Cerebellar nuclear complex (tissue), 1 donor: ENCODE measurements at places on chromosomes 7 and 10.

DNA sequence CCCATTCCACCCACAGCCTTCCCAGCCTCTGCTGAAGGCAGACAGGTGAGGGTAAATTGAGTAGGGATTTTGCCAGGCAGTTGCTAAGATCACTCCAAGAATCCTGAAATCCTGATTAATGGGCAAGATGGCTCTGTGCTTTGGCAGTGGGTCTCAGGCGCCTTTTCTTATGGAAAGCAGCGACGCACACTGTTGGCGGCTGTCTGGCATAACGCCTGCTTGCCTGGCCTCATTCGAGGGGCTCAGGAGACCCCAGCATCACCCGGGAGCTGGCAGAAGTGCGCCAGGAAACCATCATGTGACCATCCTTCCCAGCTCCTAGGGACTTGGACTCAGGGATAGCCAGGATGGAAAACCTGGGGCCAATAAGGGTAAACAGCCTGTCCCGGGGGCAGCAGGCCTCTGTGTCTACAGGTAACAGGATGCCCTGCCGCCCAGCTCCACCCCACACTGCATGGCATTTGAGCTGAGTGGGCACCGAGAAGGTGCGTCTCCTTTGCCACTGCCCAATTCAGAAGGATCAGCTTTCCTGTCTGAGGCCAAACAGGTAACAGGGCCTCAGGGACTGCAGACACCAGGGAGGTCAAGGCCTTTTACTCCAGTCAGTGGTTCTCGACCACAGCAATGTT lies 98.6 kb downstream of the FAM53B start:
- DNase-seq, result no peak

GRCh38 chr7:45367026-45367425 lies 207.1 kb upstream of the ADCY1 start:
- no peak for DNase-seq

DNA sequence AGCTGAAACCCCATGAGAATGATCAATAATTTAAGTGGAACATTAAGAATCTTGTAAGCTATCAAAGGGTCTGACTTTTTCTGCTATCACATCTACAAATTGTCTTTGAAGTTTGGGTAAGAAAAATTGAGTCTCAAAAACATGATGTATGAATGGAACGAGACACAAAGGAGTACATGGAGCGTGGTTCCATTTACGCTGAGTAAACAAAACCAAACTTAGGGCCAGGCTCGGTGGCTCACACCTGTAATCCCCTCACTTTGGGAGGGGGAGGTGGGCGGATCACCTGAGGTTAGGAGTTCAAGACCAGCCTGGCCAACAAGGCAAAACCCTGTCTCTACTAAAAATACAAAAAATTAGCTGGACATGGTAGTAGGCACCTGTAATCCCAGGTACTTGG lies 24.3 kb downstream of the SMC3 start:
- no peak for DNase-seq

- no peak for DNase-seq
Observed at GRCh38 chr10:45373576-45374349, at the start of gene ALOX5. ALOX5 (plus strand) TSS chr10:45374216; CDS start chr10:45374280, 64 bp downstream.

- no peak for DNase-seq
Observed at GRCh38 chr7:861222-861621, 15.1 kb upstream of the GET4 start.

DNA sequence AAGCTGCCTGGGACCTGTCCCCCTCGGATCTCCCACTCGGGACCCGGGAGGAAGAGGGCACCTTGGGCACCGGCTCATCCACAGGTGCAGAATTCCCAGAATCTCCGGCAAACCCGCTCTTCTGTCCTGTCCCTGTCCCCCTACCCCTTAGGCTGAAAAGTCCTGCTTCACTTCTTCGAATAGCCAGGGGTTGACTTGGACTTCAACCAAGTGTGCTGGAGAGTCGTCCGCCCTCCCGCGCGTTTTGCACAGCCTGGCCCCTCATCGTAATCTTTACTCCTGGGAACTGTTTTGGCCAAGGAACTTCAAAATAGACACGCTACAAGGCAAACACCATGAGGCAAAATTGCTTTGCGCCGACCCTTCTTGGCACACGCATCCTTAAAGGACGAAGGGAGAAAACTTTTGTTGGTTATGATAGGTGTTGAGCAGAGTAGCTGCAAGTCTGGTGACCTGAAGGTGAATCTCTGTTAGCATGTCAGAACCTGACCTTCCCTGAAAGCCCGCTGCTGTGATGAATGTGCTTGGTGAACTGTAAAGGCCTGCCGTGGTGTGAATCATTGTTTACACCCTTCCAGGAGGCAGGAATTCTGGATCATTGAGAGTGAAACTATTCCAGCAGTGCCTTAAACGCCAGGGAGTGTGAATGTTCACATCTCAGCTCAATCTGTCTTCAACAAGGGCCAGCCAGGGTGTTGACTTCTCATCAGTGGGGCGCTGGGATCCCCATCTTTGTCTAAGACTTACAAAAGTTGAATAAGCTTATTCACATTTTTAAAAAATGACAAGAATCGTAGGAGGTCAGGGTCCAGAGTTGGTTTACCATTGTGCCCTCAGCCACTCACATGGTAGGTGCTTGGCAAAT lies 589 bp upstream of the RAPGEF5 start:
- no peak for DNase-seq

DNA sequence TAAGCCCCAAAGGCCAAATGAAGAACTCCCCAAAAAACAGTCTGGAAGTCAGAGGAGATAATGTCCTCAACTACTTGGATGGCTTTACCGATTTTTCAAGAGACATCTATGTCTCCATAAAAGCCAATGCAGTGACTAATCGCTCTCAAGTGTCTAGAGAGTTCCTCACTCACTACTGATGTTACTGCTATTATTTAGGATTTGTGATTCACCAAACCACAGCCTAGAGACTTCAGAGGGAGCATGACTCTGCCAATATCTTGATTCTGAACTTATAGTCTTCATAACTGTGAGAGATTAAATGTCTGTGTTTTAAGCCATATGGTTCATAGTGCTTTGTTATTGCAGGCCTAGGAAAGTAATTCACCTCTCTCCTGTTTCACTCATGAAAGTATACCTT lies 160.2 kb downstream of the IPMK start:
- DNase-seq, result no peak

DNA sequence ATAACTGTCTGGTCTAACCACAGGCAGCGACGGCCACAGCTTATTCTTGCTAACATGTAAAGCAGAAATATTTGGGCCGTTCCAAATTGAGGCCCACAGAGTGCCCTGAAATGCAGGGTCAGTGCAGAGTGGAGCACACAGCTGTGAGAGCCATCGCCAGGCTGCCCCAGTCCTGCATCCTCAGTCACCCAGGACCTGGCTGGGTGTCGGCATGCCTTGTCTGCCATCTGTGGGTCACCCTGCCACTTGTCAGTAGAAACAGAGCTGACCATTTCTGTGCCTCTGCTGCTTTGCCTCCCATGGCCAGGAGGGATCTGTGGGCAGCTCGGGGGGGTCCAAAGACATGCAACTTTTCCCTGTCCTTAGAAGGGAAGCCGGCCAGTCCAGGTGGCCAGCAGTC lies 57.3 kb upstream of the BTBD16 start:
- no peak for DNase-seq

GRCh38 chr7:42489299-42489698 lies 252.3 kb upstream of the GLI3 start:
- DNase-seq, result no peak

DNA sequence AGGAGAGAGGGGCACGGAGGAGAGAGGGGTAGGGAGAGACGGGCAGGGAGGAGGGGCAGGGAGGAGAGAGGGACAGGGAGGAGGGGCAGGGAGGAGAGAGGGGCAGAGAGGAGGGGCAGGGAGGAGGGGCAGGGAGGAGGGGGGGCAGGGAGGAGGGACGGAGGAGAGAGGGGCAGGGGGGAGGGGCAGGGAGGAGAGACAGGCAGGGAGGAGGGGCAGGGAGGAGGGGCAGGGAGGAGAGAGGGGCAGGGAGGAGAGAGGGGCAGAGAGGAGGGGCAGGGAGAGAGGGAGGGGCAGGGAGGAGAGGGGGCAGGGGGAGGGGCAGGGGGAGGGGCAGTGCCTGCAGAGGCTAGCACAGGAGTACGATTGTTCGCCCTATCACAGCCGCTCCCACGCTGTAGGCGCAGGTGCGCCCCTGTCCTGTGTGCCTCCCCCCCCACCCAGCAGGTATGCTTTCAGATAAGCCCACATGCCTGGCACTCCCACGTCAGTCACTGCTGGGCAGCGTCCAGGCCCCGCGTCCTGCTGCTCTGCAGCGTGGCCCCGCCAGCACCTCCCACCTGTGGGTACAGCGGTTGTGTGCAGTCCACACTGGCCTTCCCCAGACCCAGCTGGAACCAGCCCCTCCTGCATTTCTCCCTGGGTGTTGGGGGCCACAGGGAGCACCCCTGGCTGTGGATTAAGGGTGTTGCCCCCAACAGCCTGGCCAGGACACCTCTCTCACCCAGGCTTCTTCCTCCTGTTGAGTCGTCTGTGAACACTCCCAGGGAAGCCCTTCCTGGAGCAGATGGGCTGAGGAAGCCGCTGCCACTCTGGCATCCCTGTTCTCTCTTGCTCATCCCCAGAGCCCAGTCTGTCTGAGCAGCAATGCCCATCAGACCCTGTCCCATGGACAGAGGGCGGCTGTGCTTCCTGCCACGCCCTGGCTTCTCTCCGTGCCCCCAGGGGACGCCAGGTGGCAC lies 10.8 kb downstream of the NKX6-2 start:
- no peak for DNase-seq

- no peak for DNase-seq
Observed at GRCh38 chr10:81817596-81818170, 57.3 kb upstream of the NRG3 start.

- DNase-seq, result no peak
Observed at GRCh38 chr7:44184206-44184872, 4.9 kb downstream of the GCK start.

DNA sequence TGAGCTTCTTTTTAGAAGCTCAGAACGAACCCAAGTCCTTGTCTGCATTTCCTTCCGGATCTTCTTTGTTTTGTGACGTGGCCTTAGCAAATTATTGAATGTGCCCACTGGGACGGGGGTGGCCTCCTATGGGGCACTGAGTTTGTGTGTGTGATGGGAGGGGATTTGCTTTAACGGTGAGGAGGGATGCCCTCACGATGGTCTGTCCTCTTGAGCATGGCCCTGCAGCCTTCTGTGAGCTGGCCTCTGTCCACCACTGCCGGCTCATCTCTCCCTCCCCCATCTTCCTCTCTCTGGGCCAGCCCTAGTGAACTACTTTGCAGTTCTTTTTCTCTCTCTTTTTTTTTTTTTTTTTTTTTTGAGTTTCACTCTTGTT lies 62.9 kb upstream of the MKRN1 start:
- no peak for DNase-seq

GRCh38 chr7:29989257-29989995 lies at the start of gene SCRN1:
SCRN1 (minus strand) TSS chr7:29989801; CDS start chr7:29969067, 20,734 bp downstream.
- no peak for DNase-seq

- no peak for DNase-seq
Observed at GRCh38 chr10:74227697-74228424, 76.8 kb downstream of the ADK start.

GRCh38 chr7:99409806-99410205 lies 1.0 kb downstream of the BUD31 start:
- no peak for DNase-seq

GRCh38 chr10:26939290-26939961 lies 78.7 kb upstream of the ABI1 start:
- DNase-seq, result no peak
